ENCODE measurements at places on chromosomes 3 and 15. TPM values are rescaled to one million over a fixed set of nuclear protein-coding genes. Genes with fewer than 3 reads are reported as not detected.

Gene CGGBP1
- 73.6 TPM for total RNA-seq

Gene MUC13
- 0.18 TPM for total RNA-seq

Gene ZNF80
- total RNA-seq = 0.15 TPM

Gene GRK7
- total RNA-seq = 0.23 TPM

Gene ACKR2
- 3.1 TPM for total RNA-seq

DNA sequence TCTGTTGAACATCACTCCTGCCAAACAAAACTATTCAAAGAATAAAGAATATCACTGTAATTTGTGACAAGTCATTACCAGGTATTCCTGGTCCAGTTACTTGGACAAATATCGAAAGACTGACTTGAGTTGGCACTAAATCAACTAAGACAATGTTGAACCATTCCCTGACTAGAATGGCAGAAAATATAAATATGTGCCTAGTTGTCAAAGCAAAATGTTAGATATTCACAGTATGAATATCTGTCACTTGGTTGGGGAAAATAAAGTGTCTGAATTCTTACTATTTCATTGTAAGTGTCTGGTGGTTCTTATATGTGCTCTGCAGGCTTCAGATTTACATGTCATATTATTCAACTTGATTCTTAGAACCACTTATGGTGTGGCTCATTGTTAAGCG lies 470.2 kb downstream of the NAALADL2 start:
- no peaks in the 10 kb centered on the region for H3K36me3 ChIP-seq
- H3K4me3 ChIP-seq = no peak overlapping the region
- no peak for DNase-seq
- H3K27me3 ChIP-seq = no peaks in the 10 kb centered on the region
- H3K4me1 ChIP-seq = no peaks in the 10 kb centered on the region

GRCh38 chr3:14461748-14462324 lies 59.4 kb downstream of the SLC6A6 start:
- DNase-seq = peak; percentile 83
- H3K36me3 ChIP-seq = no peaks in the 10 kb centered on the region
- H3K4me1 ChIP-seq = no peaks in the 10 kb centered on the region
- H3K27me3 ChIP-seq = no peaks in the 10 kb centered on the region
- H3K4me3 ChIP-seq = no peak overlapping the region
- H3K27ac ChIP-seq = no peak overlapping the region

DNA sequence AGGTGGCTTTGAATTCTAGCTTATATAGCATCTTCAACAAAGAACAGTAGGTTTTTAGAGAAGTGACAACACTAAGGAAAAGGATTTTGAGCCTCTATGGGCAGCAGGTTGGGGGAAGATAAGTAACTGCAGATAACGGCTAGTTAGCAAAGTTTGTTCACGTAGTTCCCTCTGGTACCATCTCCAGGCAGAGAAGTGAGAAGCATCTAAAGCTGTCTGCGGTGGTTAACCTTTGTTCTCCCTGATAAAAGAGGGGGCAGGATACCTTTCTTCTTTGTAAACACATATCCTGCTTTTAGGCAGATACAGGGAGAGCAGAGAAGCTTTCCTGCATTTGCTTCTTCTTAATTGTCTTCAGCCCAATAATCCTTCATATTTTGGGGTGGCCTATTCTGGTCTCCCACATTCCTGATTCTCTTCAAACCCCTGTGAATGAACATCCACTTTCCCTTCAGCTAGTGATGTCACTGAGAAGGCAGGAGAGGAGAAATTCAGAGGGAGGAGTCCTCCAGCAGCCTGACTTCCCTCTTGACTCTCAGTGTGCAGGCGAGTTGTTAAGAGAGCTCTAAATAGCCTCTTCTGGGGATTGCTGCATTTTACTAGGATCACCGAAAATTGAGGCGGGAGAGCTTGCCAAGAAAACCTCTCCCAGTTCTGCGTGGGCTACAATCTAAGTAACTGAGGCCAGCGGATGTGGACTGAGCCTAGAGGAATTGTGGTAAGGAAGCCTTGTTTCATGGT lies 393.7 kb upstream of the C2CD4B start:
- no peaks in the 10 kb centered on the region for H3K27me3 ChIP-seq
- H3K36me3 ChIP-seq = no peaks in the 10 kb centered on the region
- peak overlapping the region; percentile 89 for H3K27ac ChIP-seq

- H3K4me1 ChIP-seq = no peaks in the 10 kb centered on the region
- H3K27ac ChIP-seq = no peak overlapping the region
- H3K36me3 ChIP-seq = no peaks in the 10 kb centered on the region
- H3K4me3 ChIP-seq = no peak overlapping the region
These were observed 795.8 kb downstream of the OTOL1 start for GRCh38 chr3:162292409-162292808.

- DNase-seq = no peak
- no peaks in the 10 kb centered on the region for H3K27me3 ChIP-seq
- H3K4me1 ChIP-seq = no peaks in the 10 kb centered on the region
- no peak overlapping the region for H3K4me3 ChIP-seq
- H3K27ac ChIP-seq = no peak overlapping the region
These were observed 10.0 kb downstream of the LSG1 start for GRCh38 chr3:194661946-194662345.

GRCh38 chr3:11367143-11367693 lies 95.0 kb downstream of the ATG7 start:
- H3K4me3 ChIP-seq = no peak overlapping the region
- H3K36me3 ChIP-seq = peaks cover 4% of the 10 kb centered on the region
- no peaks in the 10 kb centered on the region for H3K4me1 ChIP-seq

DNA sequence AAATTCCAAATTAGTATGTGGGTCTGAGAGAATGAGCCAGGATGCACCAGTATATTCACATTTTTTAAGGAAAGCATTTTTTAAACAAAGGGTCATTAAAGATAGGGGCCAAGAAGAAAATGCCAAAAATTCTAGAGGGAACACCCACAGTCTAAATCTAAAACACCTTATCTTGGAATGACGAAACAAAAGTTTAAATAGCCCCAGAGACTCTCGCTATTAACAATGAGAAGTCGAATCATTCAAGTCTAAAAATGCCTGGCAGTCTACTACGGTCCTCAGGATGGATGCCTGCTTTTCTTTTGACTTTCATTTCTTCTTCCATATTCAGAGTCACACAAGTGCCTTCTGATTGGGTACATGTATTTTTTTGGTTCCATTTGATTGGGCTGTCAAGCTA lies 66.3 kb downstream of the SSUH2 start:
- H3K27me3 ChIP-seq = no peaks in the 10 kb centered on the region
- no peak overlapping the region for H3K4me3 ChIP-seq
- no peak for DNase-seq
- H3K27ac ChIP-seq = peak overlapping the region; percentile 69
- H3K4me1 ChIP-seq = peaks cover 4% of the 10 kb centered on the region
- H3K36me3 ChIP-seq = peaks cover 5% of the 10 kb centered on the region

- no peak for DNase-seq
- no peaks in the 10 kb centered on the region for H3K4me1 ChIP-seq
- H3K27me3 ChIP-seq = no peaks in the 10 kb centered on the region
- no peak overlapping the region for H3K27ac ChIP-seq
- no peaks in the 10 kb centered on the region for H3K36me3 ChIP-seq
These were observed 192.6 kb upstream of the POU1F1 start for GRCh38 chr3:87468938-87469337.

DNA sequence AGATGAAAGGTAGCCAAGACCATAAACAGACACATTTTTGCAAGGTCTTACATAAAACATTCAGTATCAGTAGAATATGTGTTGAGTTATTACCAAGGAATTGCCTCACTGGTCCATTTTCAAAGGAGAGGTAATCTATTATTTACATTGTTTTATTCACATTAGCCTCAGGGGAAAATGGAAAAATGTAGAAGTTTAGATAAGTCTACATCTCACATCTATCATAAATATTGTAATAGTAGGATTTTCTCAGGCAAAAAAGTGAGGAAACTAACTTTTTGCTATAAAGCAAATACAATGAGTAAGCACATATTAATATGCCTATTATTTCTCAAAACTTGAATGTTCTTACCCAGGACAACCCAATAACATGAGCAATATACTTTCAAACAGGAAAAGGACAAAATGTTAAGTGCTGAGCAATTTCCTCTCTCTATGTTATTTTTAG lies 184.6 kb upstream of the AGTR1 start:
- H3K4me1 ChIP-seq = no peaks in the 10 kb centered on the region
- no peak overlapping the region for H3K27ac ChIP-seq
- no peak for DNase-seq
- H3K4me3 ChIP-seq = no peak overlapping the region
- H3K36me3 ChIP-seq = no peaks in the 10 kb centered on the region

- H3K27me3 ChIP-seq = no peaks in the 10 kb centered on the region
- no peaks in the 10 kb centered on the region for H3K36me3 ChIP-seq
- no peaks in the 10 kb centered on the region for H3K4me1 ChIP-seq
These were observed 35.6 kb downstream of the IMPG2 start for GRCh38 chr3:101284757-101285156.

GRCh38 chr3:85589145-85589544 lies 630.4 kb downstream of the CADM2 start:
- no peak overlapping the region for H3K27ac ChIP-seq
- no peaks in the 10 kb centered on the region for H3K27me3 ChIP-seq
- no peaks in the 10 kb centered on the region for H3K36me3 ChIP-seq
- H3K4me1 ChIP-seq = no peaks in the 10 kb centered on the region
- no peak overlapping the region for H3K4me3 ChIP-seq

GRCh38 chr15:101599091-101599490 lies 53.1 kb downstream of the TM2D3 start:
- H3K36me3 ChIP-seq = no peaks in the 10 kb centered on the region
- H3K27ac ChIP-seq = no peak overlapping the region
- H3K27me3 ChIP-seq = no peaks in the 10 kb centered on the region
- no peak overlapping the region for H3K4me3 ChIP-seq
- H3K4me1 ChIP-seq = no peaks in the 10 kb centered on the region

DNA sequence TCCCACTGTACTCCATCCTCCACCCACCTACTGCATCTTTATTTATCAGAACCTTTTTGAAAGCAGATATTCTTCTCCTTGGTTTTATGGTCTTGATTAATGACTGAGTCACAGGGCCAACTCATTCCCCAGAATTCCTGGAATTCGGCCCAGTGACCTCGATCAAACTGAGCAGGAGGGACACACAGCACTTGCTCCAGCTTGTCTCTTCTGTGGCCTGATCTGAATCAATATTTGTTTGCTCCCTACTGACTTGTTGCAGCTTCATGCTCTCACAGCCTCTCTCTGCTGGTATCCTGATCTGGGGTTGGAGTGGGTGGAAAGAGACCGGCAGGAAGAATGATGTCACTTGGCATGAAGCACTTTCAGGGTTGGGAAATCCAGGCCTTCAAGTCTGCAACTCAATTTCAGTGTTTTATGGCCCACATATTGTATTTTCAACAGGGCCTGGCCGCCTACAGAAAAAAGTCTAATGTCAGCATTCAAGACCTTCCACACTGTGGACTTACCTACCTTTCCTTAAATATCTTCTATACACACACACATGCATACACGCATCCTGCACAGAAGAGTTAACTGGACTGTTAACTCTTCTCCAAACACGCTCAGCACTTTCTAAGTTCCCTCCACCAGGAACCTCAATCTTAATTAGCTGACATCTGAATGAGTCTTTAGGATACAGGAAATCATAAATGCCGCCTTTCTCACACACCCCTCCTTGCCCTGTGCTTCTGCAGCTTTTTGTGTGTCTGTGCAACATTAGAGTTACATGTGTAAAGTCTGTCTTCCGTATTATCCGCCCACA lies 4.6 kb downstream of the ANXA2 start:
- peak overlapping the region; percentile 26 for H3K4me3 ChIP-seq
- no peaks in the 10 kb centered on the region for H3K36me3 ChIP-seq
- peak overlapping the region; percentile 84 for H3K27ac ChIP-seq
- H3K4me1 ChIP-seq = peaks cover 2% of the 10 kb centered on the region

- DNase-seq = peak; percentile 41
- no peak within 1 kb of the TSS for H3K4me3 ChIP-seq
- H3K27ac ChIP-seq = no peak within 1 kb of the TSS
- no peaks in the 10 kb centered on the region for H3K36me3 ChIP-seq
- H3K4me1 ChIP-seq = no peaks in the 10 kb centered on the region
These were observed at the start of gene GP9 for GRCh38 chr3:129060276-129061022. GP9 (plus strand) TSS chr3:129060779; CDS start chr3:129061740, 961 bp downstream.

- H3K27ac ChIP-seq = no peak overlapping the region
- no peaks in the 10 kb centered on the region for H3K27me3 ChIP-seq
- no peaks in the 10 kb centered on the region for H3K4me1 ChIP-seq
- DNase-seq = no peak
- H3K36me3 ChIP-seq = no peaks in the 10 kb centered on the region
These were observed 760.8 kb upstream of the SEMA6D start for GRCh38 chr15:46956456-46956855.

DNA sequence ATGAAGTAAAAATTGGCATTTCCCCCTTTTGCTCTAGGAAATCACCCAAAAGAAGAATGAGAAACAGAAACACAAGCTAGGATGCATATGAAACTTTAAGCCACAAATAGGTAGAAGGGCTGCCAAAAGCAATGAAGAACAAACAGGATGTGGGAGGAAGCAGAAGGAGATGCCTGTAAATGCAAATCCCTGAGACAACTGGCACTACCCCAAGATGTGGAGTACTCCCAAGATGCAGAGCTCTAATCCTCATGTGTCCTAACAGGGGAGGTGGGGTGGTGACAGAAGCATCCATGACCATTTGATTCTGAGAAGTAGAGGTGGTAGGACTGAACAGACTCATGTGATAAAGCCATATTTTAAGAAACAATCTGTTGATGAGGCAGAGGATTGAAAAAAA lies 31.9 kb upstream of the ZNF280D start:
- no peaks in the 10 kb centered on the region for H3K36me3 ChIP-seq
- H3K4me3 ChIP-seq = no peak overlapping the region
- no peaks in the 10 kb centered on the region for H3K27me3 ChIP-seq
- no peaks in the 10 kb centered on the region for H3K4me1 ChIP-seq
- no peak overlapping the region for H3K27ac ChIP-seq

Measured in aorta (tissue), 5 donors.